T47D (cell line): ENCODE measurements at places on chromosomes 13 and 19.

GRCh38 chr13:74910415-74910814, 571.6 kb downstream of the TBC1D4 start:
- DNase-seq = no peak

- no peak for DNase-seq
These were observed 507.9 kb downstream of the UQCRFS1 start for GRCh38 chr19:28705008-28705407.

DNA sequence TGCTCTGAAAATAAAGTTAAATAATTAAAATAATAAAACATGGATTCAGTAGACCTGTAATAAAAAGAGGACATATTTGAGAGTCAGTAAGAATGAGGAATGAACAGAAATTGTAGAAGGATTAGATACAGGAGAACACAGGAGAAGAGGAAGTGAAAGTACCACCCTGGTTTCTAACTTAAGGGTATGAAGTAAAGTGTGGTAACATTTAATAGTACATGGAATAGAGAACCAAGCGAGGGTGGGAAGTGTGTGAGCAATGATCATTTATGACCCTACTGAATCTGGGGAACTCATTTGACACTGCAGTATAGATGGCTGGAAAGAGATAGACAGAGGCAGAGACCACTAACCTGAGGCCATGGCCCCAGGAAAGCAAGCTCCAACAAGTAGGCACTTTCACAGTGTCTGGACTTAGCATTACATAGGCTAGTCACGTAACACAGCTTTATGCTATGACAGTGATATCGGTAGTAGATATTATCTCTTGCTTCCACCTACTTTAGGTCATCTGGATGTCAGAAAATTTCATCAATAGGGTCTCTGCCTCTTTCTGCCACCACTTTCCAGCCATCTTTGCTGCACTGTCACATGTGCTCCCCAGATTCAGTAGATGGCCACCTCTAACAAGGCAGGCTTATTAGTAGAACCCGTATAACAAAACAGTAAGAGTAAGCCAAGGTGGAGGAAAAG, 633.9 kb upstream of the MIR17HG start:
- no peak for DNase-seq

GRCh38 chr19:17322854-17323253, 11.8 kb downstream of the ANO8 start:
- DNase-seq = no peak

GRCh38 chr13:26971990-26972887, 199.4 kb downstream of the USP12 start:
- DNase-seq = peak; percentile 17

DNA sequence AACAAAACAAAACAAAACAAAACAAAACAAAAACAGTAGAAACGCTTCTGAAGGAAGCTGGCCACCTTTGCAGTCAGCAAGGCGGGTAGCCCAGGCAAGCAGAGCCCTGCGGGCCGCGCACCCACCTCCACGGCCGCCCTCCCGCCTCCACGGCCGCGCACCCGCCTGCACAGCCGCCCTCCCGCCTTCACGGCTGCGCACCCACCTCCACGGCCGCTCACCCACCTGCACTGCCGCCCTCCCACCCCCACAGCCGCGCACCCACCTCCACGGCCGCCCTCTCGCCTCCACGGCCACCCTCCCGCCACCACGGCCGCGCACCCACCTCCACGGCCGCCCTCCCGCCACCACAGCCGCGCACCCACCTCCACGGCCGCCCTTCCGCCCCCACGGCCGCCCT, 9.0 kb upstream of the TIMM13 start:
- DNase-seq = no peak

DNA sequence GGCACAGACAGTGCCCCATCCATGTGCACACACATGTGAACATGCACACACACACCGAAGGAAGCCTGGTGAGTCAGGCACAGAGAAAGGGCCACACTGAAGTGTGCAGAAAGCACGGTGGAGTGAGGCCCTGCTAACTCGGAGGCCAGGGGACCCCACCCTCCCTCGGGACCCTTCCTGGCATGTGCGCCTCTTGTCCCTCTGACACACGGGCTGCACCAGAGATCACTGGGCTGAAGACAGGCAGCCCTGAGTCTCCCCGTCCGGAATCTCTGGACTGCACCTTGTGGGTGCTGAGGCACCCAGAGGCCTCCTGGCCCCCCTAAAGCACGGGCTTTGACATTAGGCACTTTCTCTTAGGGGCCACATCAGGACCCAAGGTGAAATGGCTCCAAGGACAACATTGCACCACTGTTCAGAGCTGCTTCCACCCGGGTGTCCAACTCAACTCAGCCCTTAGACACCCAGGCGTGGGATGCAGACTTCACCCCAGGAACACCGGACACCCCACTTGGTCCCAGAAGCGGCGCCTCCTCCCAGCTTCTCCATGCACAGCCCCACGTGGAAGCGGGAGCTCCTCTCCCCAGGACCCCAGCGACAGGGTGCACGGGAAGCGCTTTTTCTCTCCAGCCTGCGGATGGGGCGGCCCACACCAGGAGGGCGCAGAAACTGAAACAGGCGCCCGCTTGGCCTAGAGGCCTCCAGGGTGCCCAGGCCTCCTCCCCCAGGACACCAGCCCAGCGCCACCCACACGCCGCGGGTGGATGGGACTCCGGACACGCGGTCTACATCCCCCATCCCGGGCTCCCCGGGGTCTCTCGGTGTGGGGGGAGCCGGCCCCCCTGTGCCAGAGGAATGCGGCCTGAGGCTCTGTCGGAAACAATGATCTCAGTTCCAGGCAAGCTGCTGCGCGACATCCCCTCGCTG, 90.2 kb downstream of the SPACA7 start:
- DNase-seq = no peak

GRCh38 chr13:23504180-23504579, 66.0 kb upstream of the TNFRSF19 start:
- no peak for DNase-seq

DNA sequence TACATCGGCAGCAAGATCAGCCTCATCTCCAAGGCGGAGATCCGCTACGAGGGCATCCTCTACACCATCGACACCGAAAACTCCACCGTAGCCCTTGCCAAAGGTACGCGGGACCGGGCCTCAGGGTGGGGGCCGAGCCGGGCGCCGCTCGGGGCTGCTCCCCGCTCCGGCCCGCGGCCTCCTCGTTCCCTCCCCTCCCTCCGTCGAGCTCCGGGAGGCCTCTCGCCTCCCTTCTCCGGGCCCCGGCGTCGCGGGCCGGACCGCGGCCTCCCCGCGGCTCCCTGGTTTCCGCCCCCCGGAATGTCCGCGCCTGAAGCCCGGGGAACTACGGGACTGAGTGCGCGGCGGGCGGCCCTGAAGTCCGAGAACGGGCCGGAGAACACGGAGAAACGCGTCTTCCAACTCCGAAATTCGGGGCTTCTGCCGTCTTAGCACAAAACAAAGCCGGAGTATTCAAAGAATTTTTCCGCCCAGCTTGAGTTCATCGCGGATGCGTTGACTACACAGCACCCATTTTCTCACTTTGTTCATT, 423 bp downstream of the LSM14A start:
- DNase-seq = no peak

GRCh38 chr13:73390100-73390499, 331.3 kb downstream of the KLF5 start:
- no peak for DNase-seq

DNA sequence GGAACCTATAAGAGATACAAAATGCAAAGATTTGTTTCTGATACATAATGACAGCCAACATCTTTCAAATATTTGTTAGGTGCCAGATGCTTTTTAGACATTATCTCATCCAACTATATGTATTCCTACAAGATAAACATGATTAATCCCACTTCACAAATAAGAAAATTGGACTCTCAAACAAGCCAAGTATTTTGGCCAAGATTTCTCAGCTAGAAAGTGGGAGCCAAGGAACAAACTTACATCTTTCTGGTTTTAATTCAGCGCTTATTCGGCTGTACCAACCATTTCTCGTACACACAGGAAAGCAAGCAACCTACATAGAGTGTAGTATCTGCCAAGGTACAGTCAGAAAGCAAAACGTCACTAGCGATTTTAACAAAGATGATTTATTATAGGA, 85.7 kb upstream of the SERP2 start:
- DNase-seq = no peak

- DNase-seq = no peak
These were observed 24.6 kb downstream of the FLT1 start for GRCh38 chr13:28470296-28470695.

- no peak for DNase-seq
These were observed 1361.3 kb downstream of the UQCRFS1 start for GRCh38 chr19:27851543-27852060.

DNA sequence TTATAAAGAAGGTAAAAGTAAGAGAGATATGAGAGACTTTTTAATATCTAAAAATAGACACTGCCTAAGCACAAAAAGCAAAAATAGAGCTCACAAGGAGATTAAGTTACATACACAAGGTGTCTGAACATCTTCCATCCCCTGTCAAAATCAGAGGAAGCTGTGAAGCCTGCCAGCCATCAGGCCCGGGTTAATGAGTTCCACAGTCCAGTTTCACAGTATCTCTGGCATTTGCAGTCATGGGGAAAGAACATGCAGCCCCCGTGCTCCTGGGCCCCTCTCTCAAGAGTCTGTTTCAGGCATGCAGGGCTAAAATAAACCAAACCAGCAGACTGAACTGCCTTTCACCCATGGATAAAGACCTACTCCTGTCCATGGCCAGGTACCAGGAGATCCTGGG, 79.2 kb downstream of the TBC1D4 start:
- DNase-seq = no peak

- DNase-seq = no peak
These were observed 2.7 kb upstream of the IRGC start for GRCh38 chr19:43713208-43713607.

GRCh38 chr19:42248270-42249148, 6.1 kb upstream of the GSK3A start:
- DNase-seq = no peak

GRCh38 chr13:52707375-52707774, 32.2 kb downstream of the CNMD start:
- no peak for DNase-seq

DNA sequence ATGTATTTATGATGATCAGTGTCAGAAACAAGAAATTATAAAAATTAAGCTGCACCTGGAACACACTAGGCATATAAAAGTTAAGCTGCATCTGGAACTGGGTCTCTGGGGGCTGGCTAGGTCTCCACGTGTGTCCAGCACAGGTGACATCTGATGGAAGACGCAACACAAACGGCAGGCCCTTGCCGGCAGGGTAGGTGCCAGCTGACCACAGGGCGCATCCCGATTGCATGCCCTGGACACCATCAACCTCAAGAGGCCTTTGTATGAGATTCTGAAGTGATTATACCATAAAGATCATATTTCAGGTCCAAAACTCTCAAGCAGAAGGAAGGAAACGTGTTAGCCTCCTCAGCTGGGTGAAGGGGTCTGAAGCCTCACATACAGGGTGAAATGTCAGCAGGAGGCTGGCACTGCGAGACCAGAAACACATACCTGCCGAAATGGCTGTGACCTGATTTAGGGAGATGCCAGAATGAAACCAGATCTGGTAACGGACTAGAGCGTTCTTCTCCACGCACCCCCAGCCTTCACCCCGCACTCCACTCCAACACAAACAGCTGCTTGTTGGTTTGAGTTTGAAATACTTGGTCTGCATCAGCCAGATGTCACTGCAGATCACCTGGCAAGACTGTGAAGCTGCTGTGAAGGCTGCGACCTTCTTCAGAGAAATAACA, 37.3 kb downstream of the COL4A1 start:
- no peak for DNase-seq

DNA sequence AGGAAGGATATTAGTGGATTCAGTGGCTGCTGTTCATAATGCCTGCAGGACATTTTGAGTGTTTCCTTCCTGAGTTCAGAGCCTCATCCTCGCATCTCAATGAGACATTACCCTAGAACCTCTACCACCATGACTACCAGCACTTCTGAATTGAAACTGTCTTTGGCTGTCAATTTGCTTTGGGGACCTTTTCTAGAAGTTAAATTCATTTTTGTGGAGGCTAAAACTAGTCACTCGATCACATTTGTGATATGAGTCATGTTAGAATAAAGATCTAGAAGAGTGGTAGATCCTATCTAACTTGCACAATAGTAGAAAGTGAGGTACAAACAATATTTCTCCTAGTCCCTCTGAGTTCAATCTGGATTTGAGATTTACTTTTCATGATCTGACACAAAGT, 124.9 kb downstream of the KCNRG start:
- no peak for DNase-seq

- DNase-seq = no peak
These were observed 391.9 kb downstream of the COG6 start for GRCh38 chr13:40047322-40047771.

- no peak for DNase-seq
These were observed 1359.6 kb upstream of the ATXN8OS start for GRCh38 chr13:68748038-68748437.

GRCh38 chr19:5645409-5645808, 22.5 kb downstream of the SAFB start:
- no peak for DNase-seq

DNA sequence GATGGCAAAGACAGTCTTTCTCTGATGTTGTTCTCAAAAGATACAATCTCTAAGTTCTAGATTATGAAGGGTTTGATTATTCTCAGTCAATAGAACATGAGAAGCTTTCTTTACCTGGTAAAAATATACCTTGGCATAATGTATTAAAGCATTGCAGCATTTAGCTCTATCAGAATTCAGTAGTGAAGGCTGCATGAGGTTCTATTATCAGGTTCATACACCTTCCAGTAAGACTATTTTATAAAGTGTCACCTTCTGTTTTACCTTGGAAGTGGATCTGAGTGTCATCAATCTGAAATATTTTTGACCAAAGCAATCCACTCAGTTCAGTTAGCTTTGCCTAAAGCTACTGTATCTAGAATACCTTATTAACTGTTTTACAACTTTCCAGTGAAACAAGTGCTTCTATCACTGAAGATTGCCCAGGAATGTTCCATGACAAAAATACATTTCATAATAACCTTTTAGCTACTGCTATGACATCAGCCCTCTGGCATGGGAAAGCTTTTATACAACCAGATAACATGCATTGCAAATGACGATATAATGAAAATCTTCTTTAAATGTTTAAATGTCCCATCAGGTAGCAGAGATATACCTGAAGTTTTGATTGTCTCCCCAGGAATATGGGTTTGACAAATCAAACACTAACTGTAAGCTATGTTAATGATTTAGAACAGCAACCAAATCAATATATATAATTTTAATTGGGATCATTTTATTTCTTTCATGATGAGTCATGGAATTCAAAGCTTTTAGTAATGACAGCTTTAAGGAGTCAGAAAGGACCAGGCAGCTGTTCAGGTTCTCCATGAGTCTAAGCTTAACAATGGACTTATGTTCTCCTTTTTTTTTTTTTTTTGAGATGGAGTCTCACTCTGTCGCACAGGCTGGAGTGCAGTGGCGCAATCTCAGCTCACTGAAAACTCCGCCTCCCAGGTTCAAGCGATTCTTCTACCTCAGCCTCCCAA, 72.2 kb downstream of the UFM1 start:
- DNase-seq = no peak

- peak; percentile 85 for DNase-seq
These were observed 82.8 kb downstream of the SIPA1L3 start for GRCh38 chr19:37989855-37990254.
